ENCODE measurements at places on chromosomes 5 and 9.

DNA sequence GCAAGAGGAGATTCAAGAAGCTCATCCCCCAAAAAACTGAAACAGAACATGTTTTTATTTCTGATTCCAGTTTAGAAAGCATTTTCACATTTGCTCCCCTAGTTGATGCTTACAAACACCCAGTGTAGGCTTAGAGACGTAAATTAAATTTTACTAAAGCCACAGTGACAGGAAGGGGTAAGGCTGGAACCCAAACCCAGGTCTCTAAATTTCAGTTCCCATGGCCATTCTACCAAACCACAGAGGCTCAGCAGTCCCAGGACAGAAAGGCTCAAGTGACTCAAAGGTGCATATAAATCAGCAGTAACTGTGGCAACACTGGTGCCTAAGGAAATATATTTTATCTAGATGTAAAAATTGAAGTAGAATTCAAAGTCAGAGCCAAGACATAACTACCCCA, 128.7 kb downstream of the CEP120 start:
- DNase-seq, result no peak

DNA sequence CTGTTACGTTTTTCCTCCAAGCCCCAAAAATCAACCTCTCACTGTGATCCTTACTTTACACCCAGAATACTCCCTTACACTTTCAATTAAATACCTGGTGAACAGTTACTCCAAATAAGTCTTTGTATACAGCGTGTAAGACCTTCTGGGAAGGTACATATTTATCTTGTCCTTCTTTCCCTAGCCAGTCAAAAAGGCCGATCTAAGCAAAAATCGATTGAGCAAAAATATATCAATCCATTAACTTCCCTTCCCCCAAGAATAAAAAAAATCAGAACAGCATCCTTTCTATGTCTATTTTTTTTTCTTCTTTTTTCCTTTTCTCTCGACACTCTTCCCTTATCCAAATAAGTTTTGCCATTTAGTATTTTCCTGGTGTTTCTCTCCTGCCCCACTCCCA, 71.3 kb downstream of the ABHD17B start:
- no peak for DNase-seq

GRCh38 chr5:2897276-2897961, 145.9 kb upstream of the IRX2 start:
- DNase-seq, result no peak

DNA sequence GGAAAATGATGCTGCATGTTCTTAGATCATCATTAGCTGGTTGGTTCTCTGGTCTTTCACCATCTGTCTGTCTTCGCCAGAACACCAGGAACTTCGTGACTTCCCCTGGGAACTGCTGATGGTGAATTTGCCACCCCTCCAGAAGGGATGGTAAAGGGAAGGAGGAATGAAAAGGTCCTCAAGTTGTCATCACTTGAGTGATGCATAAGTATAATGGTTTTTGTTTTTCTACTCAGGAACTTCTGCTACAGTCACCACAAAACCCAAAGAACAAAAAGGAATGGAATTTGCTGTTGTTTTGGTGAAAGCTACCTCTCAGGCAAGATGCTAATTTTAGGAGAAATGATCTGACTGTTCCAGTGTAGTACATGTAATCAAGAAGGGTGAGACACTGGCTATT, 328.4 kb downstream of the ARHGEF28 start:
- DNase-seq, result no peak

- no peak for DNase-seq
Measured at GRCh38 chr5:151231359-151231758, 7.5 kb upstream of the CCDC69 start.

DNA sequence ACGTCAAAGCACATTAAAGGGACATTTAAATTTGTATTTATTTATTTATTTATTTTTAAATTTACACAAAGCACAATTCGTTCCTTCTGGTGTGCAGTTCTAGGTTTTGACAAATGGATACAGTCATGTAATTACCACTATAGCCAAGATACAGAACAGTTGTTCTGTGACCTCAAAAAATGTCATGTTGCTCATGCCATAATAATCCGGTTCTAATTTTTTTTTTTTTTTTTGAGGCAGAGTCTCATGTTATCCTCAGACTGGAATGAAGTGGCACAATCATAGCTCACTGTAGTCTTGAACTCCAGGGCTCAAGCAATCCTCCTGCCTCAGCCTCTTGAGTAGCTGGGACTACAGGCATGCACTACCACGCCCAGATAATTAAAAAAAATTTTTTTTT, 7.8 kb downstream of the IGFBPL1 start:
- no peak for DNase-seq

DNA sequence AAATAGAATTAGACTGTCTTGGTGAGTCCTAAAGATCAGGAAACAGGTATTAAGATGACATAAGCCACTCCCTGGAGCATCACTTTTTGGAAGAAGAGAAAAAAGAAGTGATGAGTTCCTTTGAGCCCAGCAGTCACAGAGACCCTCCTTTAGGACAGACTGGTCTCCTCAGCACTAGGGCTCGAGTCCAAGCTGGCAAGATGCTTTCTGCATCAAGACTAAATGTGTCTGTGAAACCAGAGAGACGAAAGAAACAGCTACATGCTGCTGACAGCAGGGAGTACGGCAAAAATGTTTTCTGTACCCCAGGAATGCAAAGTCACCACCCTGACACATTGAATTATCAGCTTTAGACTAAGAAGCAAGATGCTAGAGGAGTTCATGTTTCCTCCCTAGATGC, 184.5 kb downstream of the CRB2 start:
- no peak for DNase-seq

DNA sequence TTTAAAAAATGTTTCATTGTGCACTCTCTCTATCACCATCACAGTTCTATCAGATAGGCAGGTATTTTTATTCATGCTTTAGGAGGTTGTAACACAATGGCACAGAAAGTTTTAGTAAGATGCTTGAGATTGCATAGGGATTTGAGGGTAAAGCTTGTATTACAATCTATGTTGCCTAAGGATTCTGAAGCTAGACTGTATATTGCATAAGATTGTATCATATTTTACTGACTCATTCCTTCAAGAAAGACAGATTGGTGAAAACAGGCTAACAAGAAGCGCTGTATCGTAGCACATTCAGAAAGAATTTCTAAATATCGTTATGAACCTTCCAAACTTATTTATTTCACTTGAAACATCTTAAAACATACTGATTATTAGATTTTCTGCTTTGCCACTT, 577.7 kb downstream of the EBF1 start:
- no peak for DNase-seq

- no peak for DNase-seq
Measured at GRCh38 chr9:127116088-127116726, 6.2 kb downstream of the ANGPTL2 start.

GRCh38 chr5:6520201-6520600, 71.5 kb downstream of the UBE2QL1 start:
- no peak for DNase-seq

GRCh38 chr5:171705830-171706468, 79.7 kb upstream of the SMIM23 start:
- DNase-seq, result no peak

DNA sequence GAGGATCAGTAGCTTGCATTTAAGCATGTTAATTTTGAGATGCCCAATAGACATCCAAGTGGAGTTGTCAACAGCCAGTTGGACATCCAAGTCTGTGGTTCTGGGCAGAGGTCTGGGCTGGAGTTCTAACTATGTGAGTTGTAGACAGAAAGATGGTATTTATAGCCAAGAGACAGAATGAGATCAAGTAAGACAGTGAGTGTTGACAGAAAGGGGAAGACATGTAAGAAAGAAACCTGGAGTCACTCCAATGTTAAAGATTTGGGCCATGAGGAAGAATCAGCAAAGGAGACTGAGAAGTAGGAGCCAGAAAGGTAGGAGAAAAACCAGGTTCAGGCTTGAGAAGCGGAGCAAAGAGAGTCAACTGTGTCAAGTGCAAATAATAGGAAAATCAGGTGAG, 95.5 kb upstream of the PUM3 start:
- DNase-seq, result no peak

DNA sequence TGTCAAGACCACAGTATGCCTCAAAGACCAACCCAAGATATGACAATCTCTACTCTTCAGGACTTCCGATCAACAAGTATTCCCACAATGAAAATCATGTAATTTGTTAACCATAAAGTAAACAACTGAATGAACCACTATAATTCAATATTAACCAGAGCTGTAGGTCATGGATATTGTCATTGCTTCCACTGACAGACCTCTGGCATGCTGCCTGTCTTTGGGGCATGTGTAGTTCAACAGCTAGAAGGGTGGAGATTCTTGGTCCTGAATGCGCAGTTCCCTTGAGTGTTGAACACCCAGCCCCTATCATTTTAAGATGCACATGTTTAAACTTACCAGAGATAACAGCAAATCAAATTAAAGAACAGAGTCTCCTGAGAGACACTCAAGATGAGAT, 283.0 kb downstream of the CEMIP2 start:
- DNase-seq, result no peak

DNA sequence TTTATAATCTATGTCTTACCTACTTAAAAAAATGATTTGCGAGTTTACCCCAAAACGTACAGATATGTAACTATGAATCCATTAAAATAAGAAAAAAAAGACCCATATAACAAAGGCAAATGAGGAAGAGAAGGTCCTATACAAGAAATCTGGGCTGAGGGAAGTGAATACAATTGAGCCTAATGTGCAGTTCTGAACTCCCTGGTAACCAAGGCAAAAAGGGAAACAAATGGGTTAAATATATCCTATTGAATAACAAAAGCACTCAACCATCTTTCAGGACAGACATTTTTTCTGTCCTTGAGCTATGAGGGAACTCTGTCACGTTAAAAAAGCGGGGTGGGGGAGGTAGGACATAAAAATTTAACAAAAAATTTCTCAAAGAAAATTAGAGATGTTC, 78.6 kb downstream of the PTPN3 start:
- DNase-seq, result no peak

GRCh38 chr5:151958111-151958510, 33.5 kb upstream of the GLRA1 start:
- DNase-seq, result no peak

DNA sequence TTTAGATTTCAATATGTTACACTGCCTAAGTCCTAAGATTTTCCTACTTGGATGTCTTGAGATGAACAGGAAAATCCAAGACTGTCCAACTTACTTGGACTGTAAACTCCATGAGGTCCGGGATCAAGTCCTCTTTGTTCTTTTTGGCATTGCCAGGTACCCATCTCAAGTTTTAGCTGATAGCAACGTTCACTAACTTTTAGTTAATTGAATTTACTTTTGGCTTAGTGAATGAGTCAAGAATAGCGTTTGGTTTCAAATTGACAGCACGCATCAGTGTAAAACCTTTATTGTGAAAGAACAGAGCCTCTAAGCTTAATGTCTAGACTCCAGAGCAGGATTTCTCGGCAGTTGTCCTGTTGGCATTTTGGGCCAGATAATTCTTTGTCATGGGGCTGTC, 37.2 kb downstream of the ALDH1A1 start:
- DNase-seq, result no peak

- DNase-seq, result no peak
Measured at GRCh38 chr9:137188086-137188489, 272 bp downstream of the ANAPC2 start.

GRCh38 chr5:150350524-150351344, 6.8 kb upstream of the TCOF1 start:
- peak; percentile 34 for DNase-seq

- no peak for DNase-seq
Measured at GRCh38 chr9:31912636-31913035, 471.8 kb upstream of the ACO1 start.

- no peak for DNase-seq
Measured at GRCh38 chr9:98885575-98886295, 58.0 kb upstream of the COL15A1 start.

- DNase-seq, result no peak
Measured at GRCh38 chr5:140054086-140054689, 11.1 kb upstream of the NRG2 start.

- no peak for DNase-seq
Measured at GRCh38 chr9:72753266-72753893, 199.5 kb downstream of the ALDH1A1 start.

GRCh38 chr5:172553167-172553566, 87.9 kb upstream of the NEURL1B start:
- no peak for DNase-seq

GRCh38 chr5:33631786-33632185, 191.0 kb downstream of the TARS1 start:
- no peak for DNase-seq

- DNase-seq, result peak; percentile 66
Measured at GRCh38 chr5:151083081-151083676, 2.3 kb upstream of the TNIP1 start.

DNA sequence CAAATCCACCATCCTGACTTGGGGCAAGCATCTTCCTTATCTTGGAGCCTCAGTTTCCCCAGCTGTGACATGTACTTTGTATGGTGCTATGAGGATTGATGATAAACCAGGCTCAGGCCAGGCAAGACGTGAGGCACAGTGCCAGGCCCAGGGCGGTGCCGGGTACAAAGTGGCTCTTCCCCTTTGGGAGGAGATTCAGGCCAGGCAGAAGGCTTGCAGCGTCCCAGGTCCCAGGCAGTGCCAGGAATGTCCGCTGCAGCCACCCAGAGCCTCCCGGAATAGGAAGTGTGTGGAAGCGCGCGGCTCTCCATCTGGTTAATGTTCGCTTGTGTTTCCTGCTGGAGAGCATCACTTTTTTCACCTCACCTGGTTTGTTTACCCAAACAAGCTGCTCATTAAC, 12.6 kb upstream of the DENND1A start:
- no peak for DNase-seq

DNA sequence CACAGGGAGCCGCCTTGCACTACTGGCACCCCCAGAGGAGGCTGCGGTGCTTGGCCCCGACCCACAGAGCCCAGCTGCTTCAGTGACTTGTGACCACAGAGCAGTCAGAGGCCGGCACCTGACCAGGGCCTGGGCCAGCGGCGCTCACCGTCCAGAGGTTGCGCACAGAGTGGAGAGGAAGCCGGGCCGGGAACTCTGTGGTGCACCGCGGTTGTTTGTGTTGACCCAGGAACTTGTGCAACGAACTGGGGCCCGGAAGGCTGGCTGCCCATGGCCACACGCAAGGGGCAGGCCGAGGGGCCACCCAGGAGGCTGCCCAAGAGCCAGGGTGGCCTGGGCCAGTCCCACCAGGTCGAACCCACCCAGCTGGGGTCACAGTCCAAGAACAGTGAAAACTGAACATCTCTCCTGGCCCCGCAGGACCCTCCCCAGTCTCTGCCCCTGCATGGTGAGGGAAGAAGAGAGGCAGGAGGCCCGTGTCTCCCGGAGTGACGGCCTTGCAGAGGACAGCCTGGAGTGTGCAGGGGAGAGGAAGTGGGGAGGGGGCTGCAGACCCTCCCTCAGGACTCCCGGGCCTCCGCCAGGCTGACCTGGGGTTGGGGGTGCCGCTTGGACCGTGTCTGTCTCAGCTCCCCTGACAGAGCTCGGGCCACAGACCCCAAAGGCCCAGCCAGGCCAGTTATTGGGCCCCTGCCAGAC, 42.8 kb upstream of the EGFL7 start:
- DNase-seq, result no peak

GRCh38 chr5:180074462-180074861, 2.9 kb upstream of the RNF130 start:
- no peak for DNase-seq

- DNase-seq, result no peak
Measured at GRCh38 chr5:40904994-40905306, 4.3 kb upstream of the C7 start.

- DNase-seq, result no peak
Measured at GRCh38 chr9:125601961-125602360, 105.0 kb downstream of the MAPKAP1 start.
